ENCODE measurements at places on chromosomes 16 and 17. TPM values are rescaled to one million over a fixed set of nuclear protein-coding genes. Genes with fewer than 3 reads are reported as not detected.
A peak's percentile ranks its signal among the peaks of the same experiment; 100 is the strongest.

GRCh38 chr16:14606102-14606501 is 24.0 kb downstream of the PARN start:
- no peak for DNase-seq

Gene WNT9B
- not detected for total RNA-seq

- no peak for DNase-seq
Observed at GRCh38 chr17:15106540-15106939, 158.6 kb downstream of the PMP22 start.

GRCh38 chr17:50635982-50636803 is 1.5 kb downstream of the ABCC3 start:
- DNase-seq, result no peak

Gene RPA1
- 83.0 TPM for total RNA-seq

- DNase-seq, result no peak
Observed at GRCh38 chr17:16994631-16995030, 22.7 kb upstream of the TNFRSF13B start.

DNA sequence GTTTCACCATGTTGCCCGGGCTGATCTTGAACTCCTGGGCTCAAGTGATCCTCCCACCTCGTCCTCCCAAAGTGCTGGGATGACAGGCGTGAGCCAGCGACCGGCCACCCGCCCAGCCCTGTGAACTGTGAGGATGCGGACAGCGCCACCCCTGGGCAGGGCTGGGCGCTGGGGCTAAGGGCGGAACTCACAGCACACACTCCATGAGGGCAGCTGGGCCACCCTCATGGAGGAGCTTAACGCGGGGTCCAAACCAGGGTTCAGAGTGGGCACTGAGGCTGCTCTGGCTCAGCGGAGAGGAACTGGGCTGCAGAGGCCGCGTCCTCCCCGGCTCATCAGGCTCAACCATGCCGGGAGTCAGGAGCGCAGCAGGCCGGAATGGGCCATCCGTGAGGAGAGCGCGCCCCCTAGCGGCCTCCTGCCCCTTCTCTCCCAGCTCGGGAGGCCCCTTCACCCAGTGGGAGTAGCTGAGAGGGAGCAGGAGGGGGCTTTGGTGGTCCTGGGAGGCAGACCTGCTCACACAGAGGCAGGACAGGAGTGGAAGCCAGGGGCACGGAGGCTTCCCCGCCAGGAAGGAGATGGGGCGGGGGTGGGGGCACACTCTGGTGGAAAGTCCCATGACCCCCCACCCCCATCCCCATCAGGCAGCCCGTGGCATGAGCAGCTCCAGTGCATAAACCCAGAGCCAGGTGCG is 13.8 kb downstream of the CORO7 start:
- DNase-seq, result peak; percentile 93

DNA sequence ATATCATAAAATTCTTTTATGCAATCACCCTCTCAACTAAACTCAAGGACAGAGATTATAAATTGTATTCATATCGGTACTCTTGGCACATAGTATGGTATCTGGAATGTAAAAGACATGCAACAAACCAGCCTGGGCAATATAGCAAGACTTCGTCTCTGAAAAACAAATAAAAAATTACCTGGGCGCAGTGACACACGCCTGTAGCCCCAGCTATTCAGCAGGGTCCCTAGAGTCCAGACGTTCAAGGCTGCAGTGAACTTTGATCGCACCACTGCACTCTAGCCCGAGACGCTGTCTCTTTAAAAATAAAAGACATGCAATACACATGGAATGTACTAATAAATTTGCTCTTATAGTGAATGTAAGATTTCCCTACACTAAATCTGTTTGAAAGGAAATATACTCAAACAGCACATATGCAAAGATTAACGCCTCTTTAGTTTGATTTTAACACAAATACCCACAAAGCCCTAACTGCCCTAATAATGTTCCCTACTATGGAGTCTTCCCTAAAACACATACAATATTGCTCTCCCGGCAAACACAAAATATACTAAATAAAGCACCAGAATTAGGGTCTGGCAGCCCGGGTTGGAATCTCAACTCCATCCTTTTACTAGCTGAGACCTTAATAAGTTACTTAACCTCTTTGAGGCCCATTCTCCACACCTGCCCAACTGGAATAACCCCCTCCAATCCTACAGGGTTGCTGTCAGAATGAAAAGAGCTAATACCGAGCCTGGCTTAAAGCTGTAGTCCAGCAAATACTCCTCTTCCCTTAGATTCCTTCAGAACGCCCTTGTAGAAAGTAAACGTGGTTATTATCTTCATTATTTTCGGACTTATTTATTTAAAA is 1.2 kb downstream of the ABCA5 start:
- DNase-seq, result no peak

GRCh38 chr17:71919896-71920295 is 200.9 kb upstream of the SOX9 start:
- no peak for DNase-seq

DNA sequence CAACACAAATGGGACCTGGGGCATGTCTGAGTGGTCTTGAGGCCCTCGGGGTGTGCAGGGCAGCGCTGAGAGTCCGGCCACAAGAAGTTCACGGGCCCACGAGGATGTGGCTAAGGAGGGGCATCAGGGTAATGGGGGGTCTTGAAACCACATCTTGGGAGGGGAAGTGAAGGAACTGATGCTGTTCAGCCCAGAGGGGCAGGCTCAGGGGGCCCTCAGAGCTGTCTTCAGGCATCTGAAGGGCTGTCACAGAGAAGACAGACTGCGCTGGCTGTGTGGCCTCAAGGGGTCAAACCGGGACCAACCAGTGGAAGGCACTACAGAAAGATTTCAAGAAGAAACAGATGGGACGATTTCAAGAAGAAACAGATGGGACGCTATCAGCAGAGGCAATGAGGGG is 45.1 kb downstream of the ZNF423 start:
- no peak for DNase-seq

GRCh38 chr16:82229800-82230619 is 60.0 kb upstream of the MPHOSPH6 start:
- peak; percentile 82 for DNase-seq

DNA sequence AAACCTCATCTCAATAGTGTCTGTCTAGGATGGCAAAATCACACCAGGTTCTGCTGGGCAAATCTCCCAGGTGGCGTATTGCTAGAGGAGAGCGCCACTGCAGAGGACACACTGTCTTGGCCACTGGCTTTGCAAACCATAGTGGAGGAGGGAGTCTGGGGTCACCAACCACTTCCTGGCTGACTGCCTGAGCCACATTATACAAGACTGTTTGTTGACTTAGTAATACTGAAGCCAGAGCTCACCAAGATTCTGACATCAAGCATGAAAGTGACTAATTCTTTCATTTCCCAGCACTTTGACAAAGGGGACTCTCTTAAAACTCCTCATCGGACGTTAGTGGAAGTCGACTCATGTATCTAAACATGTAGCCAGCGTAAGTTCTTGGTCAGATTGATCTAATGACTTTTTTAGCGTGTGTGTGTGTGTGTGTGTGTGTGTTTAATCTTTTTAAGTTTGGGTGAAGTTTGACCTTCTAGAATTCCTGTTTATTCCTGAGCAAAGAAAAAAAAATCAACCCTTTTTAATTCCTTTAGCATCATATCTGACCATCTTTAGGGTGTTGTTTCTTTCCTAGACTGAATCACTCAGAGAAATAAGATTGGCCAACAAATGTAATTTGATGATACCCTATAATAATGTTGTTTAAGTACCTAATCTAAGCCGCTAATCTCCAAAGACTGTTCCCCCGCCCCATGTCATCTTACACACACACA is 13.7 kb downstream of the PITPNC1 start:
- no peak for DNase-seq

Gene PRMT7
- total RNA-seq, result 58.9 TPM

GRCh38 chr17:12637015-12637414 is 28.7 kb upstream of the MYOCD start:
- DNase-seq, result no peak

Gene MYH2
- not detected for total RNA-seq

Data from sciatic nerve (tissue), 2 donors.